ENCODE measurements at places on chromosomes 7 and 10.

- no peak for DNase-seq
Measured at GRCh38 chr10:30974773-30975415, 56.8 kb downstream of the ZNF438 start.

DNA sequence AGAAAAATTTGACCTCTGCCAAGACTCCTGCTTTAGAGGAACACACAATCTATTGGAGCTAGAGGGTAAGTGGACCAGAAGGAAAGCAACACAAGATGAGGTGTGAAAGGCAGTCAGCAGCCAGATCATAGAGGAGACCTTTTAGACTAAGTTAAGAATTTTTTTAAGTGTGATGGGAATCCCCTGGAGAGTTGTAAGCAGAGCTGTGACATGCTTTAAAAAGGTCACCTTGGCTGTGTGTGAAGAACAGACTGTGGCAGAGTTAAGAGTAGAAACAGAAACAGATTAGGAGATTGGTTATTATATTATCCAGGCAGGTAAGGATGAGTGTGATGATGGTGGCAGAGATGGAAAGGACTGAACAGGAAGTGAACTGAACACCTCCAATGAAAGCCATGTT is 23.5 kb downstream of the CPEB3 start:
- no peak for DNase-seq

DNA sequence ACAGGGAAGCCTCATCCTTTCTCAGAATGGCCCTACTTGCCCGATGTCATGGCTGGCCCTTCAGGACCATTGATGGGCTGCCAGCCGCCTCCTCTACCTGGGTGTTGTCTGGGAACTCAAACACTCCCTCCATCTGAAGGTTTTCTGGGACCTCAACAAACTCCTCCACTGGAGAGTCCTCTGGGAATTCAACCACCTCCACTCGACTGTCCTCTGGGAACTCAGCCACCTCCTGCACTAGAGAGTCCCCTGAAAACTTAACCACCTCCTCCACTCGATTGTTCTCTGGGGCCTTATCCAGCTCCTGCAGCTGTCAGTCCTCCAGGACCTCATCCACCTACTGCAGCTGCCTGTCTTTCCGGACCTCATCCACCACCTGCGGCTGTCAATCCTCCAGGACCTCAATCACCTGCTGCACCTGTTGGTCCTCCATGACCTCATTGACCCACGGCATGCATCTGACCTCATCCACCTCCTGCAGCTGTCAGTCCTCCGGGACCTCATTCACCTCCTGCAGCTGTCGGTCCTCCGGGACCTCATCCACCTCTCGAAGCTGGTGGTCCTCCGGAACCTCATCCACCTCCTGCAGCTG is 37.1 kb downstream of the MAT1A start:
- DNase-seq = no peak

DNA sequence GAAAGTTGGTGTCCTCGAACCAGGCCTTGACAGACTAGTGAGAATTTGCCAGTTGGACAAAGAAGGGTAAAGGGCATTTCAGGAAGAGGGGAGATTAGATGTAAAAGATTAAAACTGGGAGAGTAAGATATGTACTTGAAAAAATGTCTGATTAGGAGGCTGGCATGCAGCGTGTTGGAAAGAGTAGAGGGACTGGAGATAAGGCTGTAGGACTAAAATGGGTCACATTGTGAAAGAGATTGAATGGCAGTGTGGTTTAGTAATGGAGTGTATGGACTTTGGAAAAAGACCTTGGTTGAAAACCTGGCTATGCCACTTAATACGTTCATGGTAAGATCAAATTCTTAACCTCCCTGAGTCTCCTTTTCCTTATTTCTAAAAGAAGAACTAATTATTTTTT is 14.1 kb downstream of the CREM start:
- DNase-seq = no peak

DNA sequence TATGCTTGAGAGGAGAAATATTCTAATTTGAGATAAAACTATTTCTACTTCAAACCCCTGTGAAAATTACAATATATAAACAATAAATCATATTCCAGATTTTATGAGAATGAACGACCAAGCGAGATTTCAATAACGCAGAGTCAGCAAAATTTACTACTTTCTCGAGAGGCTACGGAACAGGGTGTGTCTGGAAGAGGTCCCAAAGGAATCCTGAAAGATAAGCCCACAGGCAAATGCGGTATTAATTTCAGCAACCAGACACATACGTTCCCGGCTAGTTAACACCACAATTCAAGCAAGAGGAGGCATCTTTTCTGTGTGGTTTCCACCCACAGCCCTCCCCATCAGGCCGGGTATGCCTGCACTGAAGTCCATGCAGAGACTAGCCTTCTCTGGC is 26.4 kb downstream of the BEND7 start:
- no peak for DNase-seq

- no peak for DNase-seq
Measured at GRCh38 chr10:7388602-7389001, 22.2 kb downstream of the SFMBT2 start.

GRCh38 chr10:133030781-133031180 is 56.9 kb upstream of the ADGRA1 start:
- DNase-seq = no peak

DNA sequence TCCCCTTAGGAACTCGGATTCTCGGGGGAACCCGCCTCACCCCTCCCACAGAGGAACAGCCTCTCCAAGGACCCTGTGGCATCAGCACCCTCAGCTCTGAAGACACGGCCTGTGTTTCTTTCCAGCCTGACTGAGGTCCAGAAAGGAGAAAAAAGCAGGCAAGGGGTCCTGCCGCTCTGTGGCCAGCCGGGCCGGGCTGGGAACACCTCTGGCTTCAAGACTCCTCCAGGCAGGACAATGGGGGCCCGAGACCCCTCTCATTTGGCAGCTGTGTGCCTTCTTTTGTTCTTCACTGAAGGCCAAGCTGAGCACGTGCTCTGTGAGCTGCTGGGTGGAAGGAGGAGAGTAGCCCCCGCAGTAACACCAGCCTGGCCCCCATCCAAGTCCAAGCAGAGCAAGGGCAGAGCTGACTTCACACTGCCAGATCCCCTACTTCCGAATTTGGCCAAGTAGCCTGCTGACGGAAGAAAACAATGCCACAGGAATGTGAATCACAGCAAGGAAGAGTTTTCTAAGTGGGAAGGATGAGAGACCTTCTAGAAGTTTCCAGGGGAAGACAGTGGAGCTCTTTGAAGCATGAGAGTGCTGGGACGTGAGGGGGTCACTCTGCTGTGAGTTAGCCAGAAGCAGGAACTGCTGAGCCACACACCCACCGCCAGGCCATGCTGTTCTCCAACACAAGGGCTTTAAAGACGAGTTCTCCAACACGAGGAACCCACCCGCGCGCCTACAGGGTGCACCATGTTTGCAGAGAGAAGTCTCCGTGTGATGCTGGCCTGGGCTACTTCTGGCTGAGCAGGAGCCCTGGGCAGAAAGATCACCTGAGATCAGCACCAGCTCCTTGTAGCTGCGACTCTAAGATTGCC is 3.1 kb downstream of the CNPY1 start:
- DNase-seq = no peak

GRCh38 chr10:76642358-76642757 is 995.2 kb downstream of the KCNMA1 start:
- no peak for DNase-seq

GRCh38 chr7:42380401-42380800 is 143.4 kb upstream of the GLI3 start:
- no peak for DNase-seq

- DNase-seq = no peak
Measured at GRCh38 chr7:42753367-42753766, 158.5 kb downstream of the C7orf25 start.

DNA sequence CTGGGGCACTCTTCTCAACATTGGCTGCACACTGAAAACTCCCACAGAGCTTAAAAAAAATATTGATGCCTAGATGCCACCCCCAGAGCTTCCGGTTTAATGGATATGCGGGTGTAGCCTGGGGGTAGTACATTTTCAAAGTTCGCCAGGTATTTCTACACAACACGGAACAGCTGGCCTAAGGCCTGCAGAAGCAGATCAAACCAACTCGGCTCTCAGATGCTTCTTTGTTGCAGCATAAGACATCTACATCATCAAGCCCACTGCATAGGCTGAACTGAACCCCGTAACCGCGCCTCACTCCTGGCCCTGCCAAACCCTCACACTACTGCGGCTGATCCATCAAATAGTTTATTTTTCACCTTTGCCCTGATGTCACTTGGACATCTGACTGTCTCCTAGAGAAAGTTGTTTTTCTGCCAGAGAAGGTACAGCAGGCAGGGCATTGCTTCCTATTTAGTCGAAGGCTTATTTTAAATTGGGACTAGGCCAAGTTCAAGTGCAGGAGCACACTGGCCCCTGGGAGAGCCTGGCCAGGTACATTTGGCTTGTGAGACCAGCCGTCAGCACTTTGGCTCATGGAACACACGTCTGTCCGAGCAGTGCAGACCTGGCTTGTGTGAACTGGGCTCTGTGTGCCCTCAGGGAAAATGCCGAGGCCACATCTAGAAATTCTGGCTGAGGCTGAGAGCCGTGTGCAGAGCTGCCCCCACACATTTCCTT is 113.3 kb downstream of the TACC2 start:
- DNase-seq = no peak

GRCh38 chr7:128948312-128948973 is 10.7 kb downstream of the IRF5 start:
- no peak for DNase-seq

- DNase-seq = no peak
Measured at GRCh38 chr10:85594239-85594638, 772.4 kb downstream of the GRID1 start.

DNA sequence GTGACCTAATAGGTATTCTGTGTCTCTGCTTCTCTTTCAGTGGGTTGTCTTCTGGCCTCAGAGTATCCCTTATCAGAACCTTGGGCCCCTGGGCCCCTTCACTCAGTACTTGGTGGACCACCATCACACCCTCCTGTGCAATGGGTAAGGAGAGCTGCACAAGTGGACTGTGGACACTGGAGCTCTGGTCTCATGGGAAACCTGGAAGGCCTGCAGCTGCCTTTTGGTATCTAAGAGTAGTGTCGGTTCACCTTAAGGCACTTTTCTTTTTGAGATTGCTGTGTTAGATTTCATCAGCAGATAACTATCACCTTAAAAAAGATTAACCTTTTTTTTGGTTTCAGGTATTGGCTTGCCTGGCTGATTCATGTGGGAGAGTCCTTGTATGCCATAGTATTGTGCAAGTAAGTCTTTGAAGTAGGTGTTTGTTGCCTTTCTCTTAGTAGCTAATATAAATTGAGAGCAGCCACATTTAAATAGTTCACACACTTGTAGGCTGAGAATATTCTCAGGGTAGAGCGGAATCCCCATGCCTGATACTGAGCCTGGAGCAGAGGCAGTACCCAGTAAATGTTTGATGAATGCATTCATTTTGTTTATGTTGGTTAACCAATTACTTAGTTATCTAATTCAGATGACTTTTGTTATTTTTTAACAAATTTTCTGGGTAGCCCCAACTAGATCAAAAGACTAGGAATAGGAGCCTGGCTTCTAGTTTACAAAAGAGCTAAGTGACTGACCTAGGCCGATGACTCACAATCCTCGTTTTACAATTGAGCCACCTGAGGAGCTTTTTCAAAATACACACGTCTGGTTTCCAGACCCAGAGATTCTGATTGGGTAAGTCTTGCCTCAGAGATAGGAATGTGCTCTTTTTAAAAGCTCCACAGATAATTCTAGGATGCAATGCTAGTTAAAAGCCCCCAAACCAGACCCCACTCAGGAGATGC is 3.6 kb downstream of the TMEM254 start:
- no peak for DNase-seq

GRCh38 chr7:97630116-97630515 is 101.8 kb upstream of the TAC1 start:
- no peak for DNase-seq

GRCh38 chr10:84293574-84294016 is 34.8 kb upstream of the CCSER2 start:
- DNase-seq = no peak

DNA sequence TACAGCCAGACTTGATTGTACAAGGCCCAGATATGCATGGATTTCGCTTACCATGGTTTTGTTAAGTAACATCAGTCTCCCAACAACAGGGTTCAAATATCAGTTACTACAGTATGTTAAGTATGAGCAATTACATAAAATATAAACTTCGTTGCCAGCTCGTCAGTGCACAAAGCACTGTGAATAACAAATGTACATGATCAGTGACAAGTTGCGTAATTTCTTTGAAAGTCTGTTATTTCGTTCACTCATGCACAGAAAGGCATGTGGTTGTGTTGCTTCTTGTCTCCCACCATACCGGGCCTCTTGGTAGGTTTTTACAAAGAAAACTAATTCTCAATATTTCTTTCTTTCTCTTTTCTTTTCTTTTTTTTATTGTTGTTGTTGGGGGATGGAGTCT is 12.5 kb upstream of the ZNF487 start:
- no peak for DNase-seq

DNA sequence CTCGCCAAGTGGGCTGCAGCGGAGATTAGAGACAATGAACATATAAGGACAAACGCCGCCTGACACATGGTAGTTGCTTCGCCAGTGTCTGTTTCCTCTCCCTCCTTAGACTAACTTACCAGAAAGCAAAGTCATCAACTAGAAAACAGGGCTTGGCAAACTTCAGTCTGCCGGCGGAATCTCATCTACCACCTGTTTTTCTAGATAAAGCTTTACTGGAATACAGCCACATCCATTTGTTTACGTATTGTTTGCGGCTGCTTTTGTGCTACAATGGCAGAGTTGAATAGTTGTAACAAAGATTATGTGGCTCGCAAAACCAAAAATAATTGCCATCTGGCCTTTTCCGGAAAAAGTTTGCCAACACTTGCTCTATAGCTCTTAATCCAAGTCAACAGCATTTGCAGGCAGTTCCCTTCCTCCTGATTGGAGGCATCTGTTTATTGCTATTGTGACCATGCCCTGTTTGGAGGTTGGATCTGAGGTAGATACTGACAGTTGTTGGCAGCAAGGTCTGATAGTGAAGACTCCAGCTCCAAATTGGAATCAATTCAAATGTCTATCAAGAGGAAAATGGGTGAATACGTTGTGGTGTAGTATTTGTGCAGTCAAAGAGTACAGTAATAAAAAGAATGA is 260.6 kb downstream of the POU6F2 start:
- no peak for DNase-seq

DNA sequence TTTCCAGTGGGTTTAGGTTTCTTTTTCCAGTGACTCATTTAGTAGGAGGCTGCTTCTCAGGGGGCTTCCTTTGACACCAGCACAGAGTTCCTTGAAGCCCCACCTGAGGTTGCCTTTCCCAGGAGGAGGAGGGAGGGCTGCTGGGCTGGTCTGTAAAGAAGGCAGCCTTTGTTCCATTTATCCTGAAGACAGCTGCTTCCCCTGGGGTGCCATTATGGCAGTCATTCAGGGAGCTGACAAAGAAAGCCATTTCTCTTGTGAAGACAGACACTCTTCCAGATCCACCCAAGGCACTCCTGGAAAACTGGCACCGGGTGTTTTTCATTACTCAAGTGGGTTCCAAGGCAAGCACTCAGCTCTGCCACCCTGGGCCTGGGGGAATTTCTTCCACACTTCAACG is 54.0 kb downstream of the MTURN start:
- DNase-seq = no peak

DNA sequence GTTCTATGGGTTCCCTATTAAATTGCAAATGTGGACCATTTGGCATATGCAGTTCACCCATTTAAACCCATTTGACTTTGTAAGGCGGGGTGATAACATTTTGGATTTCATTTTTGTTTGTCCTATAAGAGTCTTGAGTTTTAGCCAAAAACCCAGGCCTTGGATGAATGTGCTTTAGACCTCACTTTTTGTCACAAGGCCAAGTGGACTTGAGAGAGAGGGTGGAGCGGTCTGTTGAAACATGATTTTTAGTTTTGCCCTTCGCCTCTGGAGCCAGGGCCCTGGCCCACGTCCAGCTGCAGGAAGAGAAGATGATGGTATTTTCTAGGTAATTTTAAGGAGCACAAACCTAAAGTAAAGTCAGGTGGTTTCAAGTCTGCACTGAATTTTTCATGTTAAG is 260.1 kb downstream of the SLC25A13 start:
- no peak for DNase-seq

All from stimulated activated CD8-positive, alpha-beta memory T cell treated with anti-CD3 and anti-CD28 coated beads, Interleukin-7, amount 100 ng/mL, for 24 hours (primary cell).